ENCODE measurements at places on chromosomes 5 and 9.

- DNase-seq: no peak
Measured at GRCh38 chr5:150661086-150661485, at the start of gene MYOZ3. Gene MYOZ3 (plus strand): TSS chr5:150661251. CDS start chr5:150662942, 1,691 bp downstream.

DNA sequence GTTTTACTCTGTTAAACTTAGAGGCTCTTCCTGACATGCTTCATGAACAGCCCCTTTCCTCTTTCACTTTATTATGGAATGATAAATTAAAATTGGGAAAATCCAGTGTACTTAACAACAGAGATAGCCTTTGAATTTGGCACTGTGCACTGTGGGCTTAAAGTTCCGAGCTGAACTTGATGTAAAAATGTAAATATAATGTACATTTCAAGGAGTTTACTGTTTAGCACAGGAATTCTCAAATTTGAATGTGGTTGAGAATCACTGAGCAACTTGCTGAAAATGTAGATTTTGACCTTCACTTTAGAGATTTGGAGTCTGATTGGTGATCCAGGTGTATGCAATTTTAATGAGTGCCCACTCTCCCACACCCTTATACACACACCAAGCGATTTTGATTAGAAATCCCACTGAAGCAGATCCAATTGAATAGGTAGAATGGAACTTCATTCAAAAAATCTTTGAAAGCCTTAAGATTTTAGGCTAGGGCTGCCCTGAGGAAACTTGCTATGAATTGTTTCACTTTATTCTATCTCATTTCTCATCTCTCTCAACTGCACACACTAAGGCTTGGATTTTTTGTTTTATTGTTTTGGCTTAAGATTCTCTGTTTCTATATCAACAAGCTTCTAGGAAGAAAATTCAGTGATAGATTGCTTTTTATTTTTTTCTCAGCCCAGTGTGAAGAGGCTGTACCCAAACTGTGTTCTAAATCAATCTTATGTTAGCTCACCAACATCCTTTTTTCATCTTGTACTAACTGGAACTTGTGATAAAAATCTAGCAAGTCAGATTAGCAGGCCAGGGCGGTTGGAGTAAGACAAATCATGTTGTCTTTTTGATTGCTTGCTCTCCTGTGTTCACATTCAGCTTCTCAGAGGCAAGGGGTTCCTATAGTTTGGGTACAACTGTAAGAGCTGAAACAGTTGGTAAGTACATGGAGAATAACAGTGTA, 22.9 kb downstream of the NUDT12 start:
- no peak for DNase-seq

GRCh38 chr5:173883347-173883924, 4.7 kb upstream of the CPEB4 start:
- DNase-seq: no peak

DNA sequence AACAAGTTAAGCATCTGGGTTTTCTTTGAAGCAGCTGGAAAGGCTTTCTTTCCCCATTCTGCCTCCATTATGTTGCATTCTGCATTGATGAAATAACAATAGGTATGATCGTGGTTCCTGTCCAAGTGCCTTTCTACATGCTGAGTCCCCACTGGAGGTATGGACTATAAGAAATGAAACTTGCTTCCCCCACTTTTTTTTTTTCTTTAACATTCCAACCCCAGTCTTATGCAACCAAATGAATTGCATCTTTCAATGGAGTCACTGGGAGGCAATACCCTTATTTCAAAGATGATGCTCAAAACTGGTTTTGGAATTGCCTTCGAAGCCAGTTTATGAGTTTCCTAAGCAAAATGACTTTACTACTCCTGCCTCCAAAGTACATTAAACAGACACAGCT, 58.9 kb downstream of the ARSB start:
- DNase-seq: no peak

GRCh38 chr9:137130176-137130755, 8.7 kb upstream of the GRIN1 start:
- no peak for DNase-seq

- DNase-seq: no peak
Measured at GRCh38 chr5:134846641-134846960, 833 bp downstream of the C5orf24 start.

DNA sequence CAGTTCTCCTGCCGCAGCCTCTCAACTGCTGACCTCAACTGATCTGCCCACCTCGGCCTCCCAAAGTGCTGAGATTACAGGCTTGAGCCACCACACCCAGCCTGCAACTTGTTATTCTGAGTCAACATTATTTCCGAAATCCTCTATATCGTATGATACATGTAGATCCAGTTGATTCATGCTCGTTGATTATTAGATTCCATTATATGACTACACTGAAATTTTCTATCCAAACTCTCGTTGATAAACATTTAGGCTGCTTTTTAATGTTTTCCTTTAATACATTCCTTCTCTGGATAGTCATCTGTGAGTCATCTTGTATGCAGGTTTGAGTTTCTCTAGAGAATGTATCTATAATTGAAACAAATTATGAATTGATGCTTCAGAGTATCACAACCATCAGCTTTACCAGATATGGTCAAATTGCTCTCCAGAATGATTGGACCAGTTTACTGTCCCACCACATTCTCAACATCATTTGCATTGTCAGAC, 4.1 kb downstream of the CDK7 start:
- DNase-seq: no peak

- DNase-seq: no peak
Measured at GRCh38 chr9:30235564-30235963, 2148.9 kb upstream of the ACO1 start.

GRCh38 chr5:113000466-113000865, 23.9 kb downstream of the DCP2 start:
- DNase-seq: no peak

DNA sequence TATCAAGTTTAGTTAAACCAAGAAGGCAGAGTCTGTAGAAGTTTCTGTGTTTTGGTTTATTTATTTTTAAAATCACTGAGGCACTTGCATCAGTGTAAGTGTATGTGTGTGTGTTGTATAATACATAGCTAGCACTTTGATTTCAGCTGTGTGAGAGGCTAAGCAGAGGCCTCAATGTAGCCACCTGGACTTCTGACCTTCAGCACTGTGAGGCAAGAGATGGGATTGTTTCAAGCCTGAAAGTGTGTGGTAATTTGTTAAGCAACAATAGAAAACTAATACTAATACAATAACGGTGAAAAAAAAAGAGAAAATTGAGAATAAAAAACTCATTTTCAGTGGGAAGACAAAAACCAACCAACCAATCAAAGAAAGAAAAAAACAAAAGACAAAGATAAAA, 327.3 kb downstream of the CDH18 start:
- DNase-seq: no peak

DNA sequence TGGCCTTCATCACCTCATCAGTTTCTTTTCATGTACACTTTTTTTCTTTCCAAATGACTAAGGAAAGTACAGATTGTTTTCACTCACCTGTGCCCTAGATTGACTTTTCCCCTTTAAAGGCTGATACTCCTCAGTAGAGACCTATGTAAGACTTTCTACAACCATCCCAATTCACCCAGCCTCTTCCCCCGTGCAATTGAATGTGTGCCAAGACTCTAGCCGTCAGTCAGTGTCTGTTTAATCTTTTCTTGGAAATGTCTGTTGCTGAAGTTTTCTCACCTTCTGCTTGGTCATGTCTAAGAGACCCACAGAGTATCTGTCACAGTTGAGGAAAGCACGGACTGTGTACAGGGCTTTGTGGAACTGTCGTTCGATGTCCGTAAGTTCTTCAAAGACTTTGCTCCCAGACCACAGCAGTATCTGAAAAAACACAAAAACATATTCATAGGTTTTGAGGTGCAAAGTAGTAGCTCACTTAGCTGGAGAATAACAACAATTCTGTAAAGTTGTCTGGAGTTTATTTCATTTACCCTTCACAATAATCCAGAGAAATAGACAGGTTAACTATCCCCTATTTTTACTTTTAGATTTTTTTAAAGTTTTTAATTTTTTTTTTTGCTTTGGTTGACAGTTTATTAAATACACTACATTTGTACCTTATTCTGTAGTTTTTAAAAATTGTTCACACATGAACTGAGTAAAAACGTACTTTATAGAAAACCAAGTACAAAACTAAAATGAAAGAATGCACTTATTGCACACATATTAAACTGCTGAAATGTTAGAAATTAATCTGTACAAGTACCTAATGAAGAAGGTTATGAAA, 13.6 kb downstream of the PDE6A start:
- no peak for DNase-seq

DNA sequence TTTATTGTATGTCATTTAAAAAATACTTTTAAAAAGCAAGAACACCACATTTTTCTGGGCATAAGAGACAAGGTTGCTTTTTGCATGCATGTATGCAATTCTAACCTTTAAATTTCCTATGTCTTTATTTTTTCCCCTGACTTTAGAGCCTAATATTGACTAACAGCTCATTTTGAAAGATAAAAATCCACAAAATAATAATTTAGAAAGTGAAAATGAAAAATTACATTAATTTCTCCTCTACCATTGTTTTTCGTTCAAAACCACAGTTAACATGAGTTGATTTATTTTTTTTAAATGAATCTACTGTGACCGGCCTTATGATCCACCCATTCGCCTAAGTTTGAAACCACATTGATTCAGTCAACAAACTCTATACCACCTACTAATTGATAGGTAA, 137.5 kb upstream of the CDKN2B start:
- DNase-seq: no peak

- DNase-seq: no peak
Measured at GRCh38 chr5:122874179-122874875, 28.9 kb downstream of the SNX24 start.

- DNase-seq: no peak
Measured at GRCh38 chr9:32573821-32574220, 862 bp upstream of the NDUFB6 start.

- no peak for DNase-seq
Measured at GRCh38 chr5:181100121-181100875, 30.7 kb downstream of the OR2V1 start.

DNA sequence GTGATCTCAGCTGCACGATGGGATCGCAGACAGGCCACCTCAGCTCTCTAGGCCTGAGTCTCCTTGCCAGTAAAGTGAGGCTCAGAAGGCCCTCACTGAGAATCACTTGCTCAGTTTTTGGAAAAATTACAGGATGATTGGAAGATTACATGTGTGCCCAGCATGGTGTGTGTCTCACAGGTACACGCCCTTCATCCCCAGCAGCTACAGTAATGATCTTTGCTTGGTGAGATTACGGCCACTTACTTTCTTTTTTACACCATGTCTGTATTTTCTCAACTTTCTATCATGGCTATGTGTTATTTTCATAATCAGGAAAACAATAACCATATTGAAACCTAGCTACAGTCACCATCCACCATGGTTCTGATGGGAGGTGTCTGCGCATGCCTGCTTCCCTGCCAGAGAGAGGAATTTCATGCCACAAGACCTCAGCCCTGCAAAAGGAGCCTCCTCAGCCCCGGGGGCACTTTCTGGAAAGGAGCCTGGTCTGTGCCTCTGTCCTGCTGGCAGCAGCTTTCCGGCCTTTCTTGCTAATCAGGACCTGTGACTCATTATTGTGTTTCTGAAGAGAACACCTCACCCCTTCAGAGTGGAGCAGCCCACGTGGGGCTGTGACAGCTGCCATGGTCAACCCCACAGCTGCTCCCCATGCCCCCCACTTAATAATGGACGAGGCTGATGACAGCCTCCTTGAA, 64.2 kb upstream of the OLFM1 start:
- DNase-seq: no peak

- DNase-seq: peak; percentile 46
Measured at GRCh38 chr9:95494022-95494415, 22.8 kb downstream of the PTCH1 start.

- DNase-seq: no peak
Measured at GRCh38 chr5:167603135-167603534, 688.3 kb upstream of the WWC1 start.

- DNase-seq: no peak
Measured at GRCh38 chr9:117839862-117840261, 135.7 kb downstream of the TLR4 start.

- no peak for DNase-seq
Measured at GRCh38 chr5:67253911-67254310, 57.3 kb upstream of the CD180 start.

DNA sequence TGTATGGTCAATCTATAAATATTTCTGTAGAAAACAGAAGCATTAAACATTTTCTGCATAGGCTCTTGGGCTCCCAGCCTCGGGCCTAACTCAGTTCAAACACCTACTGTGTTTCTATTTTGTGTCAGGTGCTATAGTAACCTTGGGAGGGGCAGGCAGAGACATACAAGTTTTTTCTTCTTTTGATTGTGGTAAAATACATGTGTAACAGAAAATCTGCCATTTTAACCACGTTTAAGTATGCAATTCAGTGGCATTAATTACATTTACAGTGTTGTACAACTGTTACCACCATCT, 40.8 kb upstream of the FOXE1 start:
- no peak for DNase-seq

DNA sequence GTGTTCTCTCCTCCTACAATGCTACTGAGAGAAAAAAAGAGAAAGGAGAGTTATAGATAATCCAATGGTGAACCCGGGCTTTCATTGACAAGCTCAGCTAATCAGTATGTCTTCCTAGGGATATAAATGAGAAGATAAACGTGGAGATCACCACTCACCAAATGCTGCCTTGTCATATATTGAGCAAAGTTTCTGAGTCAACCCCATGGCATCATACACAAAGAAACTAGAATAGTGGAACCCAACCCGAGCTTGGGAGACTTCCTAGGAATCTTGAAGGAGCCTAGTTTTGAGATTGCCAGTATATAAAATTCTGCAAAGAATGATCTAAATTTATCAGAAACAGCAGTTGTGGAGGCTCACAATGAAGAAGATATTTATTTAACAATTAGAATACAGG, 47.8 kb downstream of the PTPN3 start:
- DNase-seq: no peak

GRCh38 chr5:140131967-140132409, 6.3 kb downstream of the IGIP start:
- DNase-seq: no peak

DNA sequence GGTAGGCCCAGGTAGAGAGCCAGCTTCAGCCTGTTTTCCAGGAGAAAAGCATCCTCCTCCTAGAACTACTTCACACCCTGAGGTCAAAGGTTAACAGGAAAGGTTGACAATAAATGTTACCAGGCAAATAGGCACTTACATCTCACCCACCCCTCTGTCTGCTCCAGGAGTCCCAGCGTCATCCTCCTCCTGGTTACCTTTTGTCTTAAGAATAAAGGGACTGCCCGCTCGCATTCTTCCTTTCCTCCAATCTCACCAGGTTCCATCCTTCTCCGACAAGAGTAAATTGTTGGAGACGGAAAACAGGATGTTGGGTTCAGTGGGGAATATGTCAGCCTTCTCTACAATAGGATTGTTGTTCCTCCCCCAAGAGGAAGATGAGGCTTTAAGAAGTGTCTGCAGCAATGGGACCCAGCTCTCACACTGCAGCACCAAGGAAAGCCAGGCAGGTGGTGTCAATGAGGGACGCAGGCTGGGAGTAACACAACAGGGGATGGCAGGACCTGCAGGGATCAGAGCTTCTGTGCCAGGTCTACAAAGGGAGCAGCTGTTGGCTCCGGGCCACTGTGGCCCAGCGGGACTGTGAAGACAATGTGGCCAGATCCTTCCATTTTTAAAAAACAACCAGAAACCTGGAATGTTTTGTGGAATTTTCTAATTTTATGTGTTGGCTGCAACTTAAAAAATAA, 29.0 kb downstream of the FAT2 start:
- no peak for DNase-seq

- no peak for DNase-seq
Measured at GRCh38 chr9:16172796-16173195, 620.0 kb downstream of the CCDC171 start.

GRCh38 chr9:107180206-107180605, 102.9 kb upstream of the RAD23B start:
- no peak for DNase-seq
